ENCODE measurements at places on chromosomes 6 and 20.

DNA sequence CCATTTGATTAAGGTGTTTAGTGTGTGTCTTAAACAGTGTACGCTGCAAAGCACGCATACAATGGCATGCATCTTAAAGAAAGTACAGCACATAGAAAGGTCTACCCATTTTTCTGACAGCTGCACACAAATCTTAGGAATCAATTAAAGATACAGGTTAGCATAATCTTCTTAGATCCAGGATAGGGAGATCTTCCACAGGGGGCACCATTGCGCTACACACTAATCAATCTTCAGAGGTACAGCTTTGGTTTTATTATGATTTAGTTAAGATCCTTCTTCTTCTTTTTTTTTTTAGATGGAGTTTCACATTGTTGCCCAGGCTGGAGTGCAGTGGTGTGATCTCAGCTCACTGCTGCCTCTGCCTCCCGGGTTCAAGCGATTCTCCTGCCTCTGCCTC lies 63.7 kb upstream of the BEND3 start:
- DNase-seq: no peak

DNA sequence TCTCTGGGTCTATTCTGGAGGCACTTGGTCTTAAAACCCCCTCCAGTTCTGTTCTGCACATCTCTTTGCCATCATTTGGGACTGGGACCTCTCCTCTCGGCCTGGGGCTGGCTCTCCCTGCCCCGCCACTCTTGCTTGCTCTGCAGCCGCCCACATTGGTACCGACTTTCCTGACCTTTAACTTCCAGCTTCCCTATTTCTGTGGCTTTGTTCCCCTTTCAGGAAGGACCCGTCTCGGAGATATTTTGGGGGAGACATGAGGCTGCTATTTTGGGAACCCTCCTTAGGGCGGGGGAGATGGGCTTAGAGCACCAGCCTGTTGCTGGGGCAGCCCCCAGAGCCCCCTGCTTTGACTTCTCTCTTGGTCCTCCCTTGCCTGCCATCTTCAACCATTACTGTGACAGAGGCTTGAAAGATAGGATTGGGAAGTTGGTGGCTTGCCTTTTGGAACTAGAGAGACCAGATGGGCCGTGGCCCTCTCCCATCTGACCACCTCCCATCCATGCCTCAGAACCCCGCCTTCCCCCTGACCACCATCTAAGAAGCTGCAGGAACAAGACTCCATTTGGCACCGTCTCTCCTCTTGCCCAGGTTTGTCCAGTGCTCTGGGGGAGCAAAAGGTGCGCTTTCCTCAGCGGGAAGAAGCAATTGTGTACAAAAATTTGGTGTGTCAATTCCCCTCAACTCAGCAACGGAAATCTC lies 914 bp downstream of the TREM2 start:
- no peak for DNase-seq

GRCh38 chr6:26342106-26343004 lies 22.6 kb upstream of the BTN3A2 start:
- DNase-seq: no peak

- DNase-seq: no peak
Measured at GRCh38 chr6:33116417-33116816, 40.6 kb downstream of the HLA-DPB1 start.

- DNase-seq: peak; percentile 20
Measured at GRCh38 chr20:41738604-41739206, 120.5 kb upstream of the CHD6 start.

DNA sequence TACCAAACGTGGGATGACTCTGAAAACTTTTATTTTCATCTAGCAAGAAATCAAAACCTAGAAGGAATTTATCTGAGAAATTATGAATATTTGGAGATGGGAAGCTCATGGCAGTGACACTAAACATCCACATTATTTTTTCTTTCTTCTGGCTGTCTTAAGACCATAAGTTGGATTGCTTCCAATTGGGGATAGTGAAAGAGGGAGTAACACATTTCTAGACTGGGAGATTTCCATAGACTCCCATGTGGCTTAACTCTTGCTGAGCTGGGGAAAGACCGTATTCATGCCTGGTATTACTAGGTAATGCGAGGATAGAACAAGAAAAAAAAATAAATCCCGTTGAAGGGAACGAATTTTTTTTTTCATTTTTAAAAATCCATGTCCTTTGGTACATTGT lies 120.0 kb downstream of the UTRN start:
- no peak for DNase-seq

GRCh38 chr6:25157183-25157582 lies 122.0 kb upstream of the CARMIL1 start:
- DNase-seq: no peak

DNA sequence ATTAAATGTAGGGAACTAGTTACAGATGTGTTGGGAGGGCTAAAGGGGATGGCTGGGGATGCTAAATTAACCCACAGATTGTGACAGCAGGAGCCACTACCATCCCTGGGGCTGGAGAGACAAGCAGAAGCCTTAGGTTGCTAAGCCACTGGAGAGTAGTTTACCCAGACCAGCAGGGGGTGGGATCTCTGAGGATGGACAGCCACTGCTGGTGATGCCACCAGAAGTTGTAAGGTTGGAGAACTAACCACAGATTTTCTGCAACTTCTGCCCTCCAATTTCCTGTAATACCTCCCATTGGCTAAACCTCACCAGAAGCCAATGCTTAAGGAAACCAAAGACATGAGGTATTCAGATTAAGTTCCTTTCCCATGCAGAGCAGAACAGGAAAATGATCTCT lies 139.6 kb upstream of the NOX3 start:
- no peak for DNase-seq

- DNase-seq: no peak
Measured at GRCh38 chr6:25413207-25413905, 134.2 kb downstream of the CARMIL1 start.

GRCh38 chr20:23417861-23418260 lies 3.4 kb downstream of the NAPB start:
- no peak for DNase-seq

GRCh38 chr6:7469696-7470095 lies 71.8 kb upstream of the DSP start:
- DNase-seq: no peak

- DNase-seq: peak; percentile 27
Measured at GRCh38 chr6:43275801-43276576, 22.1 kb upstream of the SLC22A7 start.

- no peak for DNase-seq
Measured at GRCh38 chr20:48858075-48858790, 30.4 kb upstream of the PREX1 start.

DNA sequence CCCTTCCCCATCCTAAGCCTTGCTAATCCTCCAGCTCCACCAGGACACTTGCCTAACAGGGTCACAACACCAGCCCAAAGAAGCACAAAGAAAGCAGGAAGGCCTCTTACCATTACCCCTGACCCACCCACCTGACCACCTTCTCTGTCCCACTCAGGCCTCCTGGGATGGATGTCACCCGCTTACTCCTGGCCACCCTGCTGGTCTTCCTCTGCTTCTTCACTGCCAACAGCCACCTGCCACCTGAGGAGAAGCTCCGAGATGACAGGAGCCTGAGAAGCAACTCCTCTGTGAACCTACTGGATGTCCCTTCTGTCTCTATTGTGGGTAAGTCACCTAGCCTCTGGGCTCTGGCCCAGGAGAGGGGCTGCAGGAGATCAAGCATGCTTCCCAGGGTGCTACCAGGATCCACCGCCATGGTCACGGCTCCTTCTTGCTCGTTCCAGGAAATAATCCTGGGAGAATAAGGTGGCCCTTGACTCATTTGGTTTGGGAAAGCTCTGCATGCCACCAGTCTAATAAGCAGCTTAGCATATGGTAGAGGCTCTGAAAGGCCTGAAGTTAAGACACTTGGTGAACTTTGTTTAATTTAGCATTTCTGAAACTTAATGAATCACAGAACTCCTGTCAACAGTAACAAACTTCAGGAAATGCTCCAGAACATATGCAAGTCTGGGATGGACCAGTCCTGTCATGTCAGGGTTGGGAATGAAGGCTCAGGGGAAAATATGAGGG lies 19.2 kb downstream of the ASIP start:
- DNase-seq: no peak

GRCh38 chr6:37429352-37429750 lies 3.7 kb upstream of the CMTR1 start:
- no peak for DNase-seq

DNA sequence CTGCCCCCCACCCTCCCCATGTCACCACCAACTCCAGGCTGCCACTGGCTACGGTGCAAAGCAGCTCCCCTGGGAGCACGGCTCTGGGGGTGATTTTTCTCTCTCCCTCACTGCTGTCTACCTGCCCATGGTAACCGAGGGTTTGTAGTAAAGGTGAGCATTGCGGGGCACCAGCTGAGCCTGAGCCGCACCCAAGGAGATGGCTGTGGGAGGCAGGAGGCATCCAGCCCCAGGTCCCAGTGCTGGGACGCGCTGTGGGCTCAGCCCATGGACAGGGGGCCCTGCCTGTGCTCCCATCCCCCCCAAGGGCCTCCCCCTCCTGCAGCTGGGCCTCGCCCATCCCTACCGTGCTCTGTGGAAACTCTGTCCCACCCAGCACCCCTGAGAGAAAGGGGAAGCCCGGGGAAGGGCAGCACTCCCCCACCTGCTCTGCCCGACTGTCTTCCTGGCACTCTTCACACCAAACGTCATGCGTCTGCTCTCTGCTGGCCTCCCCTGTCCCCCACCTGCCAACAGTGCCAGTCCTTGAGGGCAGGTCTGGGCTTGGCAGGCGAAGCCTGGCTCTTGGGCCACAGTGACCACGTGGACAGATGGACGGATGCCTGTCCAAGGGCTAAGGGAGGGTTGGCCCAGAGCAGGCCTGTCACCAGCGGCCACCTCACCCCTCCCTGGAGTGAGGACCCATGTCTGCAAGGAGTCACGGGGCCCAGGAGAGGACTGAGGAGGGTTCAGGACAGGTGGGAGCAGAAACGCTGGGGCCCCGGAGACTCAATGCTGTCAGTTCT lies 3.8 kb upstream of the CHRNA4 start:
- no peak for DNase-seq

- DNase-seq: no peak
Measured at GRCh38 chr6:11113038-11113437, 1.5 kb upstream of the ERVFRD-1 start.

DNA sequence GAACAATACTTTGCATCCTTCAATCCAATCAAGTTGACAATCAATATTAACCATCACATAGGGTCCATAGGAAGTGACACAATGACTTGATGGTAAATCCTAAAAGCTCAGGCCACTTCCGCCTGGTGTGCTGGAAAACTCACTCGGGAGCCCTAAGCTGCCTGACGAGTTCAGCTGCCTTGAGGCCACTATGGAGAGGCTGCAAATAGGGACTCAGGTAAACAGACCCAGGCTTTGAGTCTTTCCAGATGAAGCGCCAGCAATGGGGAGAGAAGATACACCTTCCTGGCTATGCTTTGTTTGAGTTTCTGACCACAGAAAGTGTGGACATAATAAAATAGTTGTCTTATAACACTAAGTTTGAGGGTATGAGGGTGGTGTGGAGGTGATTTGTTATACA lies 112.6 kb downstream of the GPR63 start:
- no peak for DNase-seq

DNA sequence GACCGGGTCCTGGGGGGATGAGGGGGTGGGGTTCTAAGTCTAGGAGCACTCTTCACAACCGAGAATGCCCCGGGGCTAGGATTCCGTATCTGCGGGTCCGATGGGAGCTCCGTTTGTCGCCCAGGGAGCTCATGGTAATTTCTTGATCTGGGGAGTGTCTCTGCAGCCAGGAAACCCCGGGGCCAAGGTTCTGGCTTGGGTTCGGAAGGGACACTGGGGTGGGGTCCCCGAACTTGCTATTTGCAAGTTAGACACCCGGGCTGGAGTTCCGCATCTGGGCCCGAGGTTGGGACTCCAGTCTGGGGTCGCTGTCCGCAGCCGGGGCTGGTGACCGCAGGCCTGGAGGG lies 397 bp downstream of the PEDS1 start:
- no peak for DNase-seq

GRCh38 chr20:1204113-1204512 lies 859 bp downstream of the C20orf202 start:
- DNase-seq: no peak
